Mammary epithelial cell (primary cell): ENCODE measurements at places on chromosomes 16 and 17.
A peak's percentile ranks its signal among the peaks of the same experiment; 100 is the strongest.

- no peak for DNase-seq
Measured at GRCh38 chr17:30720013-30720471, 104.5 kb downstream of the CRLF3 start.

DNA sequence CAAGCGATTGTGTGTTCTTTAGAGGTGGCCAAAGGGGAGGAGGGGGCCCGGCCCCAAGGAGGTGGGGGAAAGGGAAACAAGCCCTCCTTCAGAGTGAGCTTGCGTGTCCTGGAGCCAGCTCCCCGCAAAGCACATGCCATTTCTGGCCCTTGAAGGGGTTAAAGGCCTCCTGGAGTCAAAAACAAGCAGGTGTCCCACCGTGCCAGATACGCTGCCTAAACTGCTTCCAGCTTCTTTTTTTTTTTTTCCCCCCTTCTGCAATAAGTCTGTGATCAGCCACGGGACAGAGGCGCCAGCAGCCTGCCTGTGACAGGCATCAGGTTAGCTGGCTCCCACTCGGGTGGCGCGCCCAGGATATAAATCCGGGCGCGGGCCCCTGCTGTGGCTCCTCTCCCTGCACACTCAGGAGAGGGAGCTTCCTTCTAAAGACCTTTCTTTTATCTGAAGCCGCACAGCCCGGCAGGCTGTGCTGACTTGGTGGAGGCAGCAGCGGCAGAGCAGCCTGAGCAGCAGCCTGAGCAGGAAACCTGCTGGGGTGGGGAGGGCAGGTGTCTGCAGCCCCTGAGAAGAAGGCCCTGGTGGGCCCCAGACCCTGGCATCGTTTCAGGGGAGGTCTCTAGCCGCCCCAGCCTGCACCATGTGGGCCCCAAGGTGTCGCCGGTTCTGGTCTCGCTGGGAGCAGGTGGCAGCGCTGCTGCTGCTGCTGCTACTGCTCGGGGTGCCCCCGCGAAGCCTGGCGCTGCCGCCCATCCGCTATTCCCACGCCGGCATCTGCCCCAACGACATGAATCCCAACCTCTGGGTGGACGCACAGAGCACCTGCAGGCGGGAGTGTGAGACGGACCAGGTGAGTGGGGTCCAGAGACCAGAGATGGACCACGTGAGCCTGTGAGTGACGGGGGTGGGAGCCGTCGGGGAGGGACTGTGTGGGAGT, at the start of gene WFIKKN2:
WFIKKN2 (plus strand) TSS at position 286 of the 934 bp plus-strand sequence; CDS start at position 638, 352 bp downstream.
- DNase-seq = no peak

GRCh38 chr16:54697677-54698076, 233.0 kb upstream of the IRX5 start:
- DNase-seq = no peak

GRCh38 chr16:12580809-12581208, 222.9 kb downstream of the CPPED1 start:
- DNase-seq = peak; percentile 55

GRCh38 chr16:22161999-22162655, at the start of gene SDR42E2:
SDR42E2 (plus strand) TSS chr16:22162506; CDS start chr16:22165583, 3,077 bp downstream.
- peak; percentile 21 for DNase-seq

GRCh38 chr16:30660424-30661261, 2.4 kb downstream of the FBRS start:
- DNase-seq = peak; percentile 42

DNA sequence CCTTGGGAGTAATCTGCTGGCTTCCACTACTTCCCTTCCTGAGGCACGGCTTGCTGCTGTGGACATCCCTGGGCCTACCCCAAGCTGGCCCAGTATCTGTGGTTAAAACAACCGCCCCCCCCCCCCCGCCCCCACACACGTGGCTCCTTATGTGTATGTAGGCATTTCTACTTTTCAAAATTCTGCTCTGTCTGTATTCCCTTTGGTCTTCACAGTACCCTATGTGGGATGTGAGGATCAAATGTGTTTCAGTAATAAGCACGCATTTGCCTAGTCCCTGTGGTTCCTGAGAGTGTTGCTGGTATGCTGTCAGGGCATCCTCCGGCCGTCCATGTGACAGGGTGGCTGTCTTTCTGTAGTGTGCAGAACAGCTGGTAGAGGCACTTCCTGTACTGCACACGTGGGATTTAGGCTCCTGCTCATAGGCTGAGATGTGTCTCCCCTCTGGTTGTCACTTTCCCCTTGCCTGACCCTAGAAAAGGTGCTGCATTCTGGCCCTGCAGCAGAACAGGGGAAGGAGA, 2.2 kb downstream of the NT5M start:
- no peak for DNase-seq

GRCh38 chr16:88458773-88459235, 5.7 kb downstream of the ZFPM1 start:
- no peak for DNase-seq

GRCh38 chr17:58370309-58370708, 18.3 kb upstream of the SUPT4H1 start:
- DNase-seq = no peak

DNA sequence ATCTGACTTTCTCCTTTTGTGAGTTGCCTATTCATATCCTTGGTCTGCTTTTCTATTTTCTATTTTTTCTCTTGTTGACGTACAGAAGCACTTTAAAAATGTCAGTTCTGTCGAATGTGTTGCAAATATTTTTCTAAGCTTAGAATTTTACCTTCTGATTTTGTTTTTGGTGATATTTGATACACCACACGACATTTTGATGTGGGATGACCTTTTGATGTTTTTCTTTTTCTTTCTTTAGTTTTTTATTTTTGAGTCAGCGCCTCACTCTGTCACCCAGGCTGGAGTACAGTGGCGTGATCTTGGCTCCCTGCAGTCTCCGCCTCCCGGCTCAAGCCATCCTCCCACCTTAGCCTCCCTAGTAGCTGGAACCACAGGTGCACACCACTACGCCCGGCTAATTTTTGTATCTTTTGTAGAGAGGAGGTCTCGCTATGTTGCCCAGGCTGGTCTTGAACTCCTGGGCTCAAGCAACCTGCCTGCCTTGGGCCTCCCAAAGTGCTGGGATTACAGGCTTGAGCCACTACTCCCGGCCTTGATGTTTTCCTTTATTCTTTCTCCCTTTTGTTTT, 39.6 kb downstream of the WSB1 start:
- no peak for DNase-seq

GRCh38 chr16:9092978-9093344, 1.5 kb downstream of the HAPSTR1 start:
- no peak for DNase-seq

DNA sequence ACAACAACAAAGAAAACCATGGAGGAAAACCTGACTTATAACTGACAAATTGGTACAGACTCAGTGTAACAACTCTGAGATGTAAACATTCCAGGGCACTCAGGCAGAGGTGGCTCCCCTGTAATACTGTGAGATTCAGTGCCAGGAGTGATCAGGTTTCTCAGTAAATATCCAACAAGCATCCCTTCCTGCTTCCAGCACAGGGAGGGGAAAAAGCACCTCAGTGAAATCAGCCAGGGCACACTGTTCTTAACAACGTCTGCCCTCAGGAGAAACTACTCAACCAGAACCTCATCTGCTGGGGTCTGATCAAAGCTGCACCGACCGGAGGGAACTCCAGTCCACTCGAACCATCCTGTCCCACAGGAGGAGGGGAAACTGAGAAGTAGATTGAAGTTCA, 52.3 kb downstream of the AMFR start:
- no peak for DNase-seq

- DNase-seq = peak; percentile 67
Measured at GRCh38 chr17:42660692-42661345, 1.7 kb downstream of the TUBG2 start.

DNA sequence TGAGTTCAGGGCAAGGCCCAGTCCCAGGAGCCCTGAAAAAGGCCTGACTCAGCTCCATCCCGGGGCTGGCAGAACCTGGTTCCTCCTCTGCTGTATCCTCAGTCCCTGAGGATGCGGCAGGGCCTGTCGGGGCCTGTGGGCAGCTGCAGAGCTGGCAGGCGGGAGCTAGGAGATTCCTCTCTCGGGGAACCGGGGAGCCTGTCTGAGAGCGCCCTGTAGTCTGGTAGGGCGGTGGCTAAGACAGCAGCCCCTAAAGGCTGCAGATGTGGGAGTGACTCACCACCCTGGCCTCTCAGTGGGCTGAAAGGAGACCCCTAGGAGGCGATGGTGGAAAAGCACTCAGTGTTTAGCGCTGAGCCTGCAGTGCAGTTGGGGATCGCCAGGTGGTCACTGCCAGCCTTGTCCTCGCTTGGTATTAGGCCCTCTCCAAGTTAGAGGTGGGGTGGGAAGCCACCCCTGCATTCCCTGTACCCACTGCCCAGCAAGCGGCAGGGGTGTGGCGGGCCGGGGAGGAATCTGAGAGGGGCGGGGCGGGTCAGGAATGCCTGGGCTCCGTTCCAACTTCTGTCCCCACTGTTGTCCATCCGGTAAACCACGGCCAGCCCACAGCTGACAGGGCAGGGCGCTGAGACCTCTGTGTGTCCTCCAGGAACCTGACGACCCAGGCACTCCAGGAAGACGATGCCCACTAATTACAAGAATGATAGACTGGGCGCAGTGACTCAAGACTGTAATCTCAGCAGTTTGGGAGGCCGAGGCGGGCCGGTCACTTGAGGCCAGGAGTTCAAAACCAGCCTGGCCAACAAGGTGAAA, 29.5 kb upstream of the CDH1 start:
- DNase-seq = peak; percentile 97

- no peak for DNase-seq
Measured at GRCh38 chr17:21211825-21212479, 2.0 kb downstream of the TMEM11 start.

DNA sequence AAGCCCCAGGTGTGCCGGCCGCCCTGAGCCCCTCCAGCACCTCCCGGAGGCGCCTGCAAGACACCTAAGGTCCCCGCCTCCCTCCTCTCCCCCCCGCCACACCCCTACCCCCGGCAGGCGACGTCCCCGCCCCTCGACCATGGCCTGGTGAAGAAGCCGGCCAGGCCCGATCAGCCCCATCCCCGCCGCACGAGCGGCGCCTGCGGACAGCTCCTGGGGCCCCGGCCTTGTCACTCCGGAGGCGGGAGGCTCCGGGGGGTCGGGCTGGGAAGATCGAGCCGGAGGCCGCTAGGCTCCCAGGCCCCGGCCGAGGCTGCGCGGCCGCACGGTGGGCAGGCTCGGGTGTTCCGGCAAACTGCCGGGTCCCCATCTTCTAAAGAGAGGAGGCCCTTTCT, 405 bp upstream of the ACE start:
- DNase-seq = no peak

- DNase-seq = no peak
Measured at GRCh38 chr16:58267524-58268243, 27.1 kb downstream of the PRSS54 start.

DNA sequence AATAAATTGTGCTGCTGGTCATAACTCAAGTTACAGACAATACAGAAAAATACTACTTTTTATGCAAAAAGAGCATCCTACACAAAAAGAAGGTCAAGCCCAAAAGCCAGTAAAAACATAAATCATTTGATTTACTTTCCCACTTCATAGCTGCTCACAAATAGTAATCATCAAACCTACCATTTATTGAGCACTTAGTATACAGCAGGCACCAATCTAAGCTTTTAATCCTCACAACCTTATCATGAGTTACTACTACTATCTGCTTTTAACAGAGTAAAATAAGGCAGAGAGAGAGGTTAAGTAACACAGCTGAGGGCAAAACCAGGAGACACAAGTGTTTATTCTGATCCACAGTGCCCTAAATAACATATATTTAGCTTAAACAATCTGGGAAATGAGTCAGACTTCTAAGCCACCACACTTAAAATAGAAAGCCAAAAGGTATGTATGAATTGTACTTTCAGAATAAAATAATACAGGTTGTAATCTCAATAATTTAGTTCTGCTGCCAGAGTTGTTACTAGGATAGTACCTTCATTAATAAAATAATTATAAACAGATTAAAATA, 1.7 kb upstream of the AARS1 start:
- DNase-seq = no peak

DNA sequence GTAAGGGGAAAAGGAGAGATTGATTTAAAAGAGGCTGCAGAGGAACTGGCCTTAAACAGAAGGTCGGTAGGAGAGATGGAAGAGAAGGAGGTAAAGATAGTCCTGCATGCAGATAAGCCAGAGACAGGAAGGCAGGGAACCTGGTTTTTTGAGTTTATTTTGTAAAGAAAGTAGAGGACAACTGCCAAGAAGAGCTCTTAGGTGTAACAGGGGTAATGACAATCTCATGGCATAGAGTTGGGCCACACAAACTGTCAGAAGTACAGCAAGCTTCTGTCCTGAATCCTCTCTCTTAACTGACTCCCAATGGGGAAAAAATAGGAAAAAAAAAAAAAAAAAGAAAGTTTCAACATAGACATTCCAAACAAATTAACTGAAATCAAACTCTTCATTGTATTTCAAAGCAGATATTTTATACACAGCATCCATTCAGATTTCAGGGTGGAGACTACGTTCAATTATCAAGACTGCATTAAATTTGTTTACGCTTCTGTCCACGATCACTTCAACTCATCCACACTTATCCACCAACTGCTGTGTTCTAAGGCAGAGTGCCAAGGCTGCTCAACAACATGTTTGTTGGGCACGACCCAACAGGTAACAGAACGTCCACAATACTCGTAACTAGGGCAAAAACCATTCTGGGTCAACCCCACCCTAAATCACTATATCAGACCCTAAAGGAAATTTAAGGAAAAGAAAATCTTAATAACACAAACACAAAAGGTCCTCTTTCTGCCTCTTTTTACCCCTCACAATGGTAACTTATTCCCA, 34.9 kb downstream of the USP31 start:
- no peak for DNase-seq

GRCh38 chr16:53457670-53458069, 23.4 kb downstream of the RBL2 start:
- peak; percentile 29 for DNase-seq

DNA sequence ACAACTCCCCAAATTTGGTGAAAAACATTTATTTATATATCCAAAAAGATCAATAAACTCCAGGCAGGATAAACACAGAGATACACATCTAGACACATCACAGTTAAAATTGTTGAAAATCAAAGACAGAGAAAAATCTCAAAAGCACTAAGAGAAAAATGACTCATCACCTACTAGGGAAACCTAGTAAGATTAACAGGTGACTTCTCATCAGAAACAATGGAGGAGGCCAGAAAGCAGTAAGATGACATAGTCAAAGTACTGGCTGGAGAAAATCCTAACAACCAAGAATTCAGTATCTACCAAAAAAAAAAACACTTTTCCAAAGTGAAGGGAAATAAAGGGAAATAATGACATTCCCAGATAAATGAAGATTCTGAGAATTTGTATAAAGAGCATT, 33.8 kb downstream of the ULK2 start:
- peak; percentile 8 for DNase-seq

GRCh38 chr16:14024283-14024682, 46.8 kb upstream of the MRTFB start:
- no peak for DNase-seq
